ENCODE measurements at places on chromosomes 13 and 19. TPM values are rescaled to one million over a fixed set of nuclear protein-coding genes. Genes with fewer than 3 reads are reported as not detected.

The ATP4A gene
- total RNA-seq: not detected

The PCDH9 gene
- 81.8 TPM for total RNA-seq

DNA sequence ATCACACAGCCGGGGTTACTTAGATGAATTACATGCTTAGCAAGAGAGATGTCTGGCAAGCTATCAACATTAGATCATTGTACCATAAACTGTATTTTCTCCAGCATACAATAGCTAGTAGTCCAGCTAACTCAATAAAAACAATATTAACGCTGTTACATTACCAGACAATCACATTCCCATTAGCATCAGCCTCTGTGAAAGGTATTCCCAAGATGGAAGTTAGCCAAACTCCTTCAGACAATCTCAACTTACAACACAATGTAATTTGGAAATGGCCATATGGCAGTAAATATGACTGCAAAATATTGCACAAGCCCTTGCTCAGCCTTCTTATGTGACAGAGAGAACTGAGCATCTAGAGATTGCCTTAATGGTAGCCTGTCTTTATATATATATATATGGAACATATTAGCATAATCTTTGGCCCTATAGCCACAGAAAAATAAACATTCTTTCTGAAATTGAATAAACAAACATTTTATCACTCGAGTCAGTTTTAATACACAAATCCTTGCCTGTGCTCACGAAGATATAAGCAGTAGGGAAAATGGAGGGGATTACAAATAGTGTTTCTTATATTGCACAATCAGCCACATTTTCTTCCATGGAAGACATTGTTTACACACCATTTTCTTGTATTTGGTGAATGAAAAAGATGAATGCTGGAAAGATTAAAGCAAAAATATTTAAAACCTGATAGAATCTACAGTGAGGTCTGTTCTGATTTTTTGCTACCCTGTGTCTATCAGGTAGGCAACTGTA lies 1060.5 kb downstream of the DIAPH3 start:
- DNase-seq: no peak

DNA sequence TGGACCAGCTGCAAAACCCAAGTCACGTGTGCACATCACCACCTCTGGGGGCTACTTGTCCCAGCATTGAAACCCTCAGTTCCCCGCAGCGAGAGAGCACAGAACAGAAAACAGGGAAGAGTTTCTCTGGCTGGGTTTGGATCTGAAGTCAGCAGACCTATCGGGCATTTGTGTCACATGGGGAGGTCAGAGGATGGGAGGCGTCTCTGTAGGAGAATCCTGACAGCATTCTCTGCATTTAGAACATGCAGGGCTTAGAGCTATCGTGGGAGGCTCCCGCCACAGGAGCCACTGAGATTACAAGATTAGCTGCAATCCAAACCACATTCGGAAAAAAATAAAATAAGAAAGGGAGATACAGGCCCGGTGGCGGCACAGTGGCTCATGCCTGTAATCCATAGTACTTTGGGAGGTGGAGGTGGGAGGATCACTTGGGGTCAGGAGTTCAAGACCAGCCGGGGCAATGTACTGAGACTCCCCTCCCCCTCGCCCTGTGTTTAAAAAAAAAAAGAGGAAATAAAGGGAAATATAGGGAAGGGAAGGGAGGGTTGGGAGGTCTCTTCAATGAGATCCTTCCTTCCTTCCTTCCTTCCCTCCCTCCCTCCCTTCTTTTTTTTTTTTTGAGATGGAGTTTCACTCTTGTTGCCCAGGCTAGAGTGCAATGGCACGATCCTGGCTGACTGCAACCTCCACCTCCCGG lies 2.9 kb upstream of the TLE6 start:
- DNase-seq: no peak

DNA sequence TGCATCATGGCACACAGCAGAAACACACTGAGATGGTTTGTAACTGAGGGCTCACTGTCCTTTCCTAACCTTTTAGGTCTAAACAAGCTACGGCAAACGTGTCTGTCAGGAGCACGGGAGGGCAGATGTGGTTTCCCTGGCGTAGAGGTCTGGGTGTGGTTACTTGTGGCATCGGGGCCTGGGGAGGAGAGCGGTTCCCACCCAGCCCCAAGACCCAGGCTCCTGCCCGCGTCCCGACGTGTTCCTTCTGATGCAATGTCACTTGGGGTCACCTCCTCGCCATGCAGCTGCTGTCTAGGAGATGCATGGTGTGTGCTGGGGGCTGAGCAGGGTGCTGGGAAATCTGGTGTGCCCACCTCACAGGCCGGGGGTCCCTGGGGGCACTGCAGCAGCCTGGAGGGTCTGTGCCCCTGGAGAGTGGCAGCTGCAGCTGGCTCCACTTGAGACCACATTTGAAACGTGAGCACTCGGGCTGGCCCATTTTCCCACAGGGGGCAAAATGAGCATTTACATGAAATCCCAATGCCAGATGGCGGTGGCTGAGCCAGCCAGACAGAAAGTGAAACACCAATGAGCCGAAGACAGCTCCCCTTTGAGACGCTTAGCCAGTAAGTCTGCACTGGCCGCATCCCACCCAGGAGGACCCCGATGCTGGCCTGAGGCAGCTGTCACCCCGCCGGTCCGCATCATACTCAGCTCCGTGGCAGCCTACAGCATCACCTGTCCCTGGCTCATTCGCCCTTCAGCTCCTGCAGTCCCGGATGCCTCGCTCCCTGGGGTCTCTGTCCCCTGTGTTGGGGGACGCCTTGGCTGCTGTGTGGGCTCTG lies 22.3 kb upstream of the MYDGF start:
- no peak for DNase-seq

DNA sequence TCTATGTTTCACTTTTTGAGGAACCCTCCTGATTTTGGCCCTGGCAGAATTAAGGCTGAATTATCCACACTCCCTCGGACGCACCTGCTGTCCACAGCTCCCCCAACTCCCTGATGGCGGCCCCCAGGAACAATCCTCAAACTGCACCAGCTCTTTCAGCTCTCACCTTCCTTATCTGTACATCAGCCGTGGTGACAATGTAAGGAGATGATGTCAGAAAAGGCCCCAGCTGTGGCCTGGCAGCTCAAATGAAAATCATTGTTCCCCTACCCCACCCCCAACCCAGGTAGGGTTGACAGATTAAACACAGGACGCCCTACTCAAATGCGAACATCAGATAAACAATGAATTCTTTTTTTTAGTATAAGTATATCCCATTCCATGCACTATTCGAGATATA lies 35.0 kb upstream of the KLF2 start:
- DNase-seq: no peak

DNA sequence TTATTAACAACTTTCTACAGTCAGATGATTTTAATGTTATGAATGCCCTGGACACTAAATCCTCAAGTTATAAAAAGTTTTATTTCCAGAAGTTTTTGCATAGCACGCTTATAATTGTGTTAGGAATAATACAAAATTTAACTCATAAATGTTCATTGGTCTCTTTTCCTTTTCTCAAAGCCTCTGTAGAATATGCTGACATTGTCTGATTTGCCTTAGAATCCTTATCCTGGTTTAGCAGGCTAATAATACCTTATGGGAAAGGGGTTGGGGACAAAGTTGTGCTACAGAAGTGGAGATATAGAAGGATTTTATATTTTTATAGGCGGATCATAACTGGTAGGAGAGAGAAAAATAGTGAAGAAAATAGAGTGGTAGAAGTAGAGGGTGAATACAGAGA lies 1739.6 kb downstream of the OLFM4 start:
- no peak for DNase-seq

Data from esophagus muscularis mucosa (tissue), 4 donors.